ENCODE measurements at places on chromosomes 12 and 14.

DNA sequence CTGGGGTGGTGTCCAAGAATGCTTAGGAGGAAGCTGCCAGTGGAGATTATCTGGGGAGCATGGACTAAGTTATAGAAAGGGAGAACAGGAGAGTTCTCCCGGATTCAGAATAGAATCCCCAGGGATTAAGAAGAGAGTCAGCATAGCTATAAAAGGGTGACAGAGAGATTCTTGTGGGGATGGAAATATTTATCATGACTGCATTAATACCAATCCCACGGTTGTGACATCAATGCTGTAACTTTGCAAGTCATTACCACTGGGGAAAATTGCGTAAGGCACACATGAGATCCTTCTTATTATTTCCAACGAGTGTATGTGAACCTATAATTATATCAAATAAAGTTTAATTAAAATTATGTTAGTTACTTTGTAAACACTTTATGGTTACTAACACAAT, 447.9 kb upstream of the TMEM132C start:
- no peak for DNase-seq

GRCh38 chr12:24447678-24448077, 498.2 kb upstream of the SOX5 start:
- no peak for DNase-seq

DNA sequence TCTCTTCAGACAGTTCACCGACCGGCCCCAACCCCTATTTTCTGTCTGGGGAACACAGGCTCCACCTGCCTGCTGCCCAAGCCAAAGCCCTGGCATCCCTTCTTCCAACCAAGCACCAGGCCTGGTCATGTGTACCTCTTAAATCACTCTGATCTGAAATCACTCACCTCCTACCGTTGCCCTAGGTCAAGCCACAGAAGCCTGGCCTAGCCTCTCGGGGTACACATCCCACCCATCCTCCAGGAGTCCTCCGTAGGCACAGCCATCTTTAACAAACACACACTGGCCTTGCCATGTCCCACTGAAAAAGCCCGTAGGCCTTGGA, 81.8 kb downstream of the IRF2BPL start:
- no peak for DNase-seq

GRCh38 chr12:104638851-104639240, 182.1 kb downstream of the CHST11 start:
- DNase-seq, result no peak

DNA sequence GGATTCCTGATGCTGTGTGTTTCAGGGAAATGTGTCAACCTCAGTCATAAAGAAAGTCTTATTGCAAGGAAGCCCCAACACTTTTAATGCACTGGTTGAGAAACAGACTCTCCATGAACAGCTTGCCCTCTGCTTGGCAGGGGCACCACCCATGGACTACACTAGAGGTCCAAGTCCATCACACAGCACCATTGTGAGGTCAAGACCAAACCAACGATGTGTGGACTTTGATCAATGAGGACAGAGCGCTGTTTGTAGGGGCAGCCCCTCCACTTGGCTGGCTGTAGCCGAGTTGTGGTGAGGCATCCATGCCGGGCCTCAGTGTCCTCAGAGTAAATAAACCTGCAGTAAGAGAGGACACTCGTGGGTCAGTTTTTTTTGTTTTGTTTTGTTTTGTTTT, 29.8 kb downstream of the ZFYVE21 start:
- no peak for DNase-seq

DNA sequence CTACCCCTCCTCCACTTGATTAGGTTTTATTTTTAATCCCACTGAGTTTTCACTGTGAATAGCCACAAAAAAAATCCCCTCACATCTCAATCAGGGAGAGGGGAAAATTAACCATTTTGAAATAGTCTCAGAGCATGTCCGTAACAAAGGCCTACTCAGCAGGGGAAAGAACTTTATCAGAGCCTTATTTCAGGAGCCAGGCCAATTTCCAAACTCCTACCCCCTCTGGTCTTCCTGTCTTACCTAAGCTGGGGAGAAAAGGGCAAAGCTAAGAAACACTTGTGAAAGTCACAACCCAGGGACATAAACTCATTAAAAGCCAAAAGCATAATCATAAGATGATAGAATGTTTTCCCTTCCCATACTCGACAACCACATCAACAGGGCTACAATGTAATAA, 260.3 kb upstream of the DIO3 start:
- no peak for DNase-seq

DNA sequence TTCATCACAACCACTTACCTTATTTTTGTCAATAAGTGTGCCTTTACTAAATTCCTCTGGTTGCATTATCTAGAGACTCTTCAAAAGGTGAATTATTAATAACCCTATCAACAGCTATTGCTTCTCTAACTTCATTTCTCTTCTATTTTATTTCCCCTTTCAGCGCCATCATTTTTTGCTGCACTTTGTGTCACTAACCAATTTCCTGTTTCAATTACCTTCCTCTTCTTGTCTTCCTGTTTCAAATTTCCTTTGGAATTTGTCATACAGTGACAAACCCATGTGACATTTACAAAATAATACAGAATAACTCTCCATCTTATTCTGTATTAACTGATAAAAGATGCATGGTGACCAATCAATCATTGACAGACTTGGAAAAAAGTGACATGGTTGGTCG, 12.2 kb upstream of the CLEC2A start:
- DNase-seq, result no peak

- peak; percentile 15 for DNase-seq
Measured at GRCh38 chr12:601976-602699, 61.1 kb downstream of the NINJ2 start.

GRCh38 chr12:109433618-109434017, 43.5 kb downstream of the KCTD10 start:
- DNase-seq, result no peak

- DNase-seq, result no peak
Measured at GRCh38 chr12:63397807-63398206, 246.8 kb upstream of the AVPR1A start.

- peak; percentile 84 for DNase-seq
Measured at GRCh38 chr14:81269100-81269978, 48.6 kb upstream of the GTF2A1 start.

GRCh38 chr12:12715459-12716150, 1.6 kb upstream of the CDKN1B start:
- DNase-seq, result no peak

DNA sequence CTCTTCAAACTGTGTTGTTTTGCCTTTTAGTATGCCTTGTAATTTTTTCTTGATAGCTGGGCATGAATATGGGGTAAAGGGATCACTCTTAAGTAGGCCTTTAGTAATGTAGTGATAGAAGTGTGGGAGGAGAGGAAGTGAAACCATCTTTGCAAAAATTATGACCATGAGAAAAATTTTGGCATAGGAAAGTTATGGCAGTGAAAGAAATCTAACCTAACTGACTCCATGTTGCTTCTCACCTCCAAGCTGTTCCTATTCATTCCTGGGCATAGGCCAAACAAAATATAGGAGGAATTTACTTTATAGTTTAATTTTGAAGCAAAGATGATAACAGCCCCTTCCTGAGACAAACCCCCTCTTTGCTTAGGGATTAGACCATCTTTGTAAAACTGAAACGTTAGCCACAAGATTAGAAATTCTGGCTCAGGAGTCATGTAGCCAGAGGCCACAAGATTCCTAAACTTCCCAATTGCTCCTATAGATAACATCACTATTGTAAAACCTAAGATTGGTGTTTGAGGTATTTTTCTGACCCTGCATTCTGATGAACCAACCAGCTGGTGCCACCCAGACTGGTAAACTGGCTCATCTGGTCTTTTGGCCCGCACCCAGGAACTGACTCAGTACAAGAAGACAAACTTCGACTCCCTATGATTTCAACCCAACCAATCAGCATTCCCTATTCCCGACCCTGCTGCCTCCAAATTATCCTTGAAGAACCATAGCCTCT, 45.8 kb downstream of the CRADD start:
- no peak for DNase-seq

DNA sequence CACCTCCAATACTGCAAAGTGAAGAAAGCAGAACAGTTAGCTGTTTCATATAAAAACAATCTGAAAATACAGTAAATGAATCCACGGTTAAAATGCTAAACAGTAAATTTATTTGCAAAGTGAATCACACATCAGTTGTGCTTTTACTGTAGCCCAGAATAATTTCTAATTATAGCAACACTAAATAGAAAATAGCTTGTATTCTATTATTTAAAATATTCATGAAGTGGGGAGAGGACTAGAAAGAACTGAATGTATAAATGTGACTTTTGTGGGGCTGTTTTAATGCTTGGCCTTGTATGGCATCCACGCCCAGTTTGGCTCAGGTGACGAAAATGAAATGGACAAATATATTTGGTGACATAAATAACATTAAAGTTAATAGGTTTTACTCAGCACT, 148.2 kb downstream of the ATP23 start:
- DNase-seq, result no peak

GRCh38 chr12:113875691-113876090, 90.4 kb downstream of the RBM19 start:
- DNase-seq, result no peak

DNA sequence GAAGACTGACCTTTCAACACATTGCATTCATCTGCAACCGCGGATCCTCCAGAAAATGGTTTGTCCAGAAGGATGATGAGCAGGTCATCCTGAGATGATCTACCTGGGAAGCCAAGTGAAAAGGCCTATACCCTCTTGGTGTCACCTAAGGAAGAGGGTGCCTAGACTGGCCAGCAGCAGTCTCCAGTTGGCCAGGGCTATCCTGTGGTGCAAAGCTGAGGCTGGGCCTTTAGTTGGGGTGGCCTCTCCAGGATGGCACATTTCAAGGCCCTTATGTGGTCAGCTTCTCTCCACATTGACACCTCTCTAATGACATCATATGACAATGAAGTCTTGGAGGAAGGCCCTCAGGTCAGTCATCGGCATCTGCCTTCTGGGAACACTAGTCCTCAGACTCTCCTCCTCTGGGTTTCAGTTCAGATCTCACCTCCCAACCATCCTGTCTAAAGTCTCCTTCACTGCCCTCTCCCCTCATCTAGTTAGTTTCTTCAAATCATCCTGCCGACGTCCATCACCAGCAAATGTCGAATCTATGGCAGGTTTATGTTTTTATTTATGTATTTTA, 3.3 kb upstream of the SLC22A17 start:
- DNase-seq, result no peak

DNA sequence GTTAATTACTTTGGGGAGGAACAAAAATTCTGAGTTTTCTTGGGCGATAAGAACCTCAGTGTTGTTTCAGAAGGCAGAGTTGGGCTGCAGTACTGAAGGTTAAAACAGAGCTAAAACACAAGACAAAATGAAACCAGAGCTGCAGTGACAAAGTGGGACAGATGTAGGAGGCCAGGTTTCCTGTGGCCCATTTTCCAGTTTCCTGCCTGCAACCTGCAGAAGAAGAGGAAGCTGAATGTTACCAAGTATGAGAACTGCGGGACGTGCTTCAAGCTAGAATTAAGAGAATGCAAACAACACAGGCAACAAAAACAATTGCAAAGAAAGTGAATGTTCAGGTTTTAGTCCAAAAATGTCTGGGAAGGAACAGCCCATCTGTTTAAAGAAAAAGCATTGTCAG, 17.8 kb downstream of the ELK3 start:
- peak; percentile 37 for DNase-seq

DNA sequence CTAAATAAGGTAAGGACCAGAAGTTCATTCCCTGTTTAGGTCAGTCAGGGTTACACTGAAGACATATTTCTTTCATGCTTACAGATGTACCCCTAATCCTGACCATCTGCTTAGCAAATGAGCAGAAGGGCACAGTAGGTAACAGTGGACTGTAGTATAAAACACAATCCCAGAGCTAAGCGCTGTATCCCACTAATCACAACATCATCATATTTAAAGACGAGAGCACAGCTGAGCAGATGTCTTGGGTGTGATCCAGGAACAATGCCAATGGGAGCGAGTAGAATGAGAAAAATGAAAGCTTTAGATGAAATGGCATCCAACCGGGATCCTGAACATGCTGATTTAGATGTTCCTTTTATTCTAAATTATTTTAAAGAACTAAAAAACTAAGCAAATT, 213.4 kb downstream of the CCER1 start:
- DNase-seq, result peak; percentile 51

GRCh38 chr14:37045340-37046061, 126.9 kb downstream of the SLC25A21 start:
- no peak for DNase-seq

DNA sequence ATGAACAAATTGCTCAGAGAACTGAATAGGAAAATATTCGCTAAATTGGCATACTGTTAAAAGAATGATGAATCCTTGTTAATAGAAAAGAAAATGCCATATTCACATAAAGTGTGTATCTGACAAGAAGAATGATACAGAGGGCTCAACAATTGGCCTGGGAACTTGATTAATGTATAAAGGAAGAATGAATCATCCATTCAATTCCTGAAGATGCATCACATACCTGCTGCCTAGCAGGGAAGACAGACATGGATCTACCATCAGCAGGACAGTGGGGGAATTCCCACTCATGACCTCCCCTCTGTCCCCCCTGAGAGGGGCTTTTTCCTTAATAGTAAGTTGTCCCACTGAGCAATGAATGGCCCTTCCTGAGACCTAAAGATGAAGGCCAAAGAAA, 13.5 kb downstream of the PTPN21 start:
- no peak for DNase-seq

DNA sequence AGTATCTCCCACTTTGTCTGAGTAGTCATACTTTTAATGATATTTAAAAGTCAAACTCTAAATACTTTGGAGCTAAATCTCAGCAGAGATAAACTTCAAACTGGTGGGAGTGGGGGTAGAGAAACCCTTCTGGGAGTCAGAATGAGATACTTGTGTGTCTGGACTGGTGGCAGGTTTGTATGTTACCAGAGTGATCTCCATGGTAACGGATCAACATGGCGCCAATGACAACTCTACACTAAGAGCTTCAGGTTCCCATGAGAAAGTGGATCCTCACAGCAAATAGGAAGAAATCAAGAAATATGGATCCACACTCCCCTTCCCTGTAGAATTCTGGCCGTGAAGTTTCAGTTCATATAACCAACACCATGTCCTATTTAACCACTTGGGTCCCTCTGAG, 121.9 kb downstream of the ETV6 start:
- DNase-seq, result no peak

DNA sequence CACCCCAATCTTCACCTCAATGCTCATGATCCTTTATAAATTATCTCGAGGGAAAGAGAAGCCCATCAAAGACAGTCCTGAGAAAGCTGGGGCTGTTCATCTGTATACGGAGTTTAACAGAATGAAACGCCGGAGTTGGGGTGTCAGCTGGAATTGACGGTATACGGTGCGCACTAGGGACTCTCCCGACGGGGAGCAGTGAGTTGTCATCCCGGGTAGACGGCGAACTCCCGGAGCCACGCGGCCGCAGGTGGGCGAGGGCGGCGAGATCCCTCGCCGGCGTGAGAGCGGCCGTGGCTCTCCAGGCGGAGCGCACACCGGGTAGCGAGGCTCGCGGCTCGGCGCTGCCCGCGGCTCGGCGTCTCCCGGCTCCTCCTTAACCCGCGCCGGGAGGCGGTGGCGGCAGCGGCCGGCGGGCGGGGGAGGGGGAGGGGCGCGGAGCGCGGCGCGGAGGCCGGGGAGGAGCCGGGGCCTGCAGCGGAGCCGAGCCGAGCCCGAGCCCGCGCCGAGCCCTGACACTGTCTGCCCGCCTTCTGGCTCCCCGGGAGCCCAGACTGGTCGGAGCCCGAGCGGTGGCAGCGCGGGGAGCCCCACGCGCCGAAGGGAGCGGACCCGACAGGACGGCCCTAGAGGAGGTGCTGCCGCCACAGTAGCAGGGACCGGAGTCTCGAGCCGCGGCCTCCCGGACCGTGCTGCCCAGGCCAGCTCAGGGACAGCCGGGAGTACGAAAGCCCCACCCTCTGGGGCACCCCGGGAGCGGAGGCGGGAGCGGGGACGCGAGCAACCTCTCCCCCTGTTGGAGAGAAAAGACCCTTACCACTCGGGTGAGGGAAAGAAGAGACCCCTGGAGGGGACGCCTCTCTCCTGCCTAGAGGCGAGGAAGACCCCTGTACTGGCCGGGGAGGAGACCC, at the start of gene FOXJ2:
Gene FOXJ2 (plus strand): TSS at position 475 of the 911 bp plus-strand sequence. CDS start 7,117 bp downstream, outside the sequence.
- peak; percentile 90 for DNase-seq

- DNase-seq, result no peak
Measured at GRCh38 chr12:85329913-85330312, 49.9 kb downstream of the ALX1 start.

Data from tongue (tissue), 3 donors.